ENCODE measurements at places on chromosomes 11 and 22.

DNA sequence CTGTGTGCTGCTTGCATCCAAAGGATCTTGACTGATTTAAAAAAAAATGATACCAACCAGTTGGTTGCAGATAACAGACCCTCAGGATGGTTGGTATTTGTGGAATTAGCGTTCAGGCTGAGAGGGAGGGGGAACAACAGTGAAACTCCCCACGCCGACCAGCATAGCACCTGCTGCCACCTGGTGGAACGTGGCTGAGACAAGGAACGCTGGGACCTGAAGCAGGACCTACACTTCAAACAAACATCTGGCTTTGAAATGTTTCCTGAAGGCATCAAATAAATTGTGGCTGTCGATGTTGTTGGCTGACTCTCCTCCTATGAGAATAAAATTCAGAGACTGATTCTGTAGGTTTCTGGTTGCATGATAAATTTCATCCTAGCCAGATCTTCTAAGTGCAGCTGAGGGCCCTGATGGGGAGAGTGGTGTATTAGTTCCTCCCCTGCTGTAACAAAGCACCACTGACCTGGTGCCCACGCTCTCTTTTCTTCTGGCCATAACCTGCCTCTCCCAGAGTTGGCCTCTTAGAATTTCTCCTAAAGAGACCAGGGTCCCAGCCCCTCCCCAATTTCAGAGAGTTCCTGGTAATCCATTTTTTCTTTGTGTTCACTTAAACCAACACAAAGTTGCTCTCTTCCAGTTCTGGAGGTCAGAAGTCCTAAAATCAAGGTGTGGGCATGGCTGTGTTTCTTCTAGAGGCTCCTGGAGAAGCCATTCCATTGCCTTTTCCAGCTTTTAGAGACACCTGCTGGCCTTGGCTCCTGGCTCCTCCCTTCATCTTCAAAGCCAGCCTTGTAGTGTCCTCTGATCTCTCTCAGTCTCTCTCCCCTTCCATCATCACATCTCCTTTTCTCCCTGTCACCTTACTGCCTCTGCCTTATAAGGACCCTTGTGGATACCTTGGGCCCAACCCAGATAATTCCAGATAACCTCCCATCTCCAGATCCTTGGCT is 17.3 kb downstream of the APOL2 start:
- peak; percentile 15 for DNase-seq

DNA sequence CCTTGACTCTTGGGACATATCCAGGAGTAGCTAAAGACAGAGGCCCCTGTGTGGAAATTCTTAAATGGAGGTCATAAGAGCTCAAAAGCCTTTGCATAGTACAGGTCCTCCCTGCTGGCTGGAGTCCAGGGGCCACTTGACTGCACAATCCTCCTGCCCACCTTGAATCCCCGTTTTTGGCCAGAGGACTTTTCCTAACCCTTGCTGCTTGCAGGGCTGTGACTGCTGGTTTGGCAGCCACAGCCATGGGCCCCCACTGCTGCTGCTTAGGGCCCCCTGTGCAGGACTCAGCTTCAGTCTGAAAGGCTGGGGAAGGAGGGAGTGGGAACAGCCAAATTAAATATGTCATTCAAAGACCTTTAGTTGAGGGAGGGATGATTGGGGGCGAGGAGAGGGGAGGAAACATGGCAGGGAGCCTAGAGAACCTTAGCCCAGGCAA is 33.4 kb downstream of the ARHGAP1 start:
- no peak for DNase-seq

GRCh38 chr11:9884601-9885000 is 220.7 kb downstream of the SWAP70 start:
- no peak for DNase-seq

- no peak for DNase-seq
Measured at GRCh38 chr11:86978247-86978646, 23.1 kb upstream of the FZD4 start.

GRCh38 chr11:1128311-1129142 is 29.2 kb upstream of the MUC5AC start:
- DNase-seq, result no peak

DNA sequence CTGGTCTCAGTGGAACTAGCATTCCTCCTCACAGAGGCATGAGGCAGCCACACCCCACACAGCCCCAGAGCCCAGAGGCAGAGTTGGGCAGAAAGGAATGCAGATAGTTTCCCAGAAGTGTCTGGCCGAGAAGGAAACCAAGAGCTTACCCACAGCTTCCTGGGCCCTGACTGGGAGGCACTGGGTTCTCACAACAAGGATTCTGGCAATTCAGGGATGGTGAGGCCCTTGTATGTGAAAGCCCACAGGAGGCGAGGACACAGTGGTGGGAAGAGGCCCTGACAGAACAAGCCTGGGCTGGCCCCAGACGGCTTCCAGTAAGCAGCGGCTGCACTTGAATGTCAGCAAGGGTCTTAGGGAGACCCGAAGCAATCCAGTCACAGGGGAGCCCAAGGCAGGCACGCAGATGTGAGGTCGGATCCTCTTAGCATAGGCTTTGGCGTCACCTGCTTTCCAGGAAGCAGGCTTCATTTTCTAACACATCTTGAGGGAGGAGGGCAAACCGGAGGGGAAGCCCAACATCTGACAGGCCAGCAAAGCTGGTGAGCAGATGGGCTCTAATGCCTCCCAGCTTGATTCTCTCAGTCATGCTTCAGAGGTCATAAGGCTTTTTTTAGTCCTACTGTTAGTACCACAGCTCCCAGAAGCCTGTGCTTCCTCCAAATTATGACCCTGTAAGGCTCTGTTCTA is 78.3 kb upstream of the AKIP1 start:
- DNase-seq, result no peak

- DNase-seq, result no peak
Measured at GRCh38 chr11:69280994-69281393, 13.0 kb upstream of the MYEOV start.

DNA sequence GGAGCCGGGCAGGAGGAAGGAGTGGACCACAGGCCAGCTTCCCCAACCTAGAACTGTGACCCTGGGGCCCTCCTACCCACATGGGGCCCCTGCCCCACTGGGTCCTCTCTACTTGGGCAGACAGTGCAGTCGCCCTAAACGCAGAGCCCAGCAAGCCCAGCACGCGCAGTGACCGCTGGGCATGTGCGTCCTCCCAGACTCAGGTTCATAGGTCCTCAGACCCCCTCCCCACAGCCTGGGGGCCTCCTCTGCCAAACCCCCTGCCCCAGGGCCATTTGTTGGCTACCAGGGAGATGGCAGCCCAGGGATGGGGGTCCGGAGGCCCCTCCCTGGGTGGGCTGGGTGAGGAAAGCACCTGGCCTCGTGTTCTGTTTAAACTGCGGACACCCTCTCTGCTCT is 23.9 kb downstream of the RTN4R start:
- no peak for DNase-seq

GRCh38 chr22:39134366-39135091 is 18.0 kb downstream of the CBX7 start:
- no peak for DNase-seq

- no peak for DNase-seq
Measured at GRCh38 chr11:115715251-115715770, 211.1 kb upstream of the CADM1 start.

DNA sequence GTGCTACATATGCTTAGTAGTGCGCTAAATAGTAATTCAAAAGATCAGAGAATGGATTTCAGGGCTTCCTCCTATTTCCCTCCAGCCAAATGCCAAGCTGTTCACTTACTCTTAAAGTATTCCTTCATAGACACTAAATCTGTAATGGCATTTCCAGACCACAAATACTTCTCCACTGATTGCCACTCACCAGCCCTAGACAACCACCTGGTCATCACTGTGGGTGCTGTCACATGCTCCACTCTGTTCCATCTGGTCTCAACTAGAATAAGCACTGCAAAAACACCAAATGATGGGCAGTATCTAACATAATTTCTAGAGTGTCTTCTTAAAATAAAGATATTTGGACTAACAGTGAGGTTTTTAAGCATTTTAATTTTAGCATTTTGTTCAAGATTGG is 341.3 kb downstream of the AASDHPPT start:
- no peak for DNase-seq

DNA sequence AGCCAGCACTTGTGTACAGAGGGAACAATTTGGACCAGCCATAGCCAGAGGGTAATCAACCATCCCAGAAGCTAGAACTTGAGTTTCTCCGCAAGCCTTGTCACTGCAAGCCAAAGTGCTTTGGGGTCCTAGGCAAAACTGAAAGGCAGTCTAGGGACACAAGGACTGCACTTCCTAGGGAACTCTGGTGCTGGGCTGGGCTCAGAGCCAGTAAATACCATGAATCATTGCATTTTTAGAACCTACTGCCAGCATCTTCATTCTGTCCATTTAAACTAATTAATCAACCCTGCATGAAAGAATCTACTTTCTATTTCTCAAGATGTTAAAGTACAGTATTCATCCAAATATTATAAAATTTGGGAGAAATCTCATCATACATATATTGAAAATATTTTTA is 20.0 kb downstream of the PATE3 start:
- DNase-seq, result no peak

- DNase-seq, result no peak
Measured at GRCh38 chr11:128470081-128470480, 117.3 kb downstream of the ETS1 start.

DNA sequence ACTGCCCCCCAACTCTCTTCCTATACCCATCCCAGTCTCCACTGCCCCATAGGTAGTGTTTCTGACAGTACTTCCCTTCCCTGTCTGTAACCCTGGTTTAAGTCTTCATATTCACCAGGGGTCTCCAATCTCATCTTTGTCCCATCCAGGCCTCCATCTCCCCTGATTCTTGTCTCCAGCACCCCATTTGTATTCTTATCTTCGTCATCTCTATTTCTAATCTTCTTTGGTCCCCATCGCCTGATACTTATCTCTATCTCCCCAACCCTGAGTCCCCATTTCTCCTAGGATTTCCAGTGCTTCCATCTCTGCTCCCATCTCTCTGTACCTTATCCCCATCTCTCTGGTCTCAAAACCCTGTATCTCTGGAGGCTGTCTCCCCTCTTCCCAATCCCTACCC is 1.8 kb downstream of the PHOX2A start:
- DNase-seq, result no peak

- no peak for DNase-seq
Measured at GRCh38 chr11:69446108-69446507, 35.4 kb upstream of the LINC01488 start.

- DNase-seq, result no peak
Measured at GRCh38 chr11:114432893-114433292, 6.4 kb upstream of the REXO2 start.

- no peak for DNase-seq
Measured at GRCh38 chr11:77529685-77530084, 55.8 kb upstream of the PAK1 start.

DNA sequence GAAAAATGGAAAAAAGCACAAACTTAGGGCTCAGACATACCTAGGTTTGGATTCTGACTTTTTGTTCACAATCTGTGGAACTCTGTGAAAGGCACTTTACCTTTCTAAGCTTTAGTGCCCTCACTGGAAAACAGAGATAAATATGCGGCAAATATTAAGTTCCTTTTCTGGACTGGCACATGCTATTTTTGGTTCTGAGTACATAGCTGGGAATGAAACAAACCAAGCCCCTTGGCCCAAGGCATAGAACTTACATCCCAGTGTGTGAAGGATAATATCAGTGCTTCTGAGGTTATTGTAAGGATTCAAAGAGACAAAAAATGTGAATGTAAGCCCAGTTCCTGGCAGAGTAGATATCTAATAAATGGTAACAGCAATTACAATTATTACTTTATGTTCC is 227.5 kb downstream of the ADAMTS15 start:
- DNase-seq, result no peak

- DNase-seq, result no peak
Measured at GRCh38 chr11:15947681-15948648, 408.4 kb downstream of the SOX6 start.

GRCh38 chr11:110000031-110000502 is 93.1 kb upstream of the ZC3H12C start:
- no peak for DNase-seq

GRCh38 chr22:39999144-39999757 is 4.5 kb downstream of the FAM83F start:
- no peak for DNase-seq

DNA sequence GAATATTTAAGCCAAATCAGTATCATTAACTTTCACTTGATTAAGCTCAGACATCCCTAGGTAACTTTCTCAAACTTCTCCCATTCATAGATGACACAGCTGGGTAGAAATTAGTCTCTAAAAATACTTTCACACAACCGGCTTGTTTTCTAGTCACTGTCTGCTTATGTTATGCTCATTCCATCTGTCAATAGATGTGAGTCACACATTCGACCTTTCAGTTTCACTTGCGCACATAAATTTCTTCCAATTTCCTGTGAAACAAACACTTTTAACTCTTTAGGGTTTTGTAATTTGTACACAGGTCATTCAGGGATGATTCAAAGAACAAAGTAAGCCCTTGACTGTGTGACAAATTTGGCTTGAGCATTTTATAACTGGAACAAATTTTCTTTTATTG is 723.0 kb downstream of the KCNA4 start:
- DNase-seq, result no peak

- DNase-seq, result no peak
Measured at GRCh38 chr22:30649430-30650007, 13.9 kb downstream of the SLC35E4 start.

DNA sequence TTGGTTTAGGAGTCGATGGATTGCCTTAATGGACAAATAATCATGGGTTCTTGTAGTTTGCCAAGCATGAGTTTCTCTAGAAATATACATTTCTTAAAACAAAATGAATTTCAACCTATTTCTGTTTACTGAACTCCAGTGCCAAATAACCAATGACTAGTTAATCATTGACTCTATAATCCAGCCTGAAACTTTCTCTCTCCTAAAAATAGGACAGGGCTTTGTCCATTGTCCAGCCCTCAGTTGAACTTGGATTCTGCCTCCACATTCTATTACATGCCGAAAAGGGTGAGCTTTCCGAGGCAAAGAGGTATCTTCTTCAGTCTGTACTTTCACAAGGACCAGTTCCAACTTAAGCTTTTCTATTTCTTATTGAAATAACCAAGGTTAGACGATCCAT is 23.2 kb upstream of the CAT start:
- DNase-seq, result no peak

GRCh38 chr11:122851366-122851966 is 13.2 kb downstream of the CRTAM start:
- no peak for DNase-seq

DNA sequence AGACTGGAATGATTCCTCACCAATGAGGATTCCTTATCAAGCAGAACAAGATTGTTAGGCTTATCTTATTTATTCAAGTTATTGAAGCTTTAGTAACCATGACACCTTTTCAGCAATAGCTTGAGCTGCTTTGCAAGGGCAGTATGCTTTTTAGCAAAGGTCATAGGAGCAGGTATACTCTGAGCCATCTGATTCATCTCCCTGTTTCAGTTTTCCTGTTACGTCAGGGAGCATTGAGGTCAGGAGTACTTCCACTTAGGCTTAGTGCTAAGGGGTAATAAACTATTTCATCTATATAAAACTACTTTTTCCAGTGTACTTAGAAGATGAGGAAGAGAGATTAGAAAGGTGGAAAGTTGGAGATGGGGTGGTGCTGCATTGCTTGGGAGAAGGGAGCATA is 17.7 kb upstream of the ANKRD42 start:
- DNase-seq, result no peak
